ENCODE measurements at places on chromosomes 11 and 22.

DNA sequence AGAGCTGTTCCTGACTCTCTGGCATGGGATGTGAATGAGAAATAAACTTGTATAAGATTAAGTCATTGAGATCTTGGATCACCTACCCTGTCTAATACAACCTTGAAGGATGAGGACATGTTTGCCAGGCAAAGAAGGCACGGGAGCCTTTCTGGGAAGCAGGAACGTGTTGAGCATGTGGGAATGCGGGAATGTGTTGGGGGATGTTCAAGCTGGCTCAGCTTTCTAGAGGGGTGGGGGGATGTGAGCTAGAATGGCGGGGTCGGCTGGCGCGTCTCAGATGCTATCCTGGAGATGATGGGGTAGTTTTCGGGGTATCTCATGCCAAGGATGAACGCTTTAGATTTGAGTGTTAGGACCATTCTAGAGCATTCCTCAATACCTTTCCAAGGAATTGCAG is 227.1 kb downstream of the DSCAML1 start:
- H3K4me3 ChIP-seq: no peak overlapping the region
- no peaks in the 10 kb centered on the region for H3K36me3 ChIP-seq
- no peaks in the 10 kb centered on the region for H3K4me1 ChIP-seq
- no peak overlapping the region for H3K27ac ChIP-seq

- H3K27me3 ChIP-seq: no peaks in the 10 kb centered on the region
- H3K27ac ChIP-seq: no peak overlapping the region
- no peak for DNase-seq
- peaks cover 2% of the 10 kb centered on the region for H3K4me1 ChIP-seq
Measured at GRCh38 chr22:20395907-20396287, 1.9 kb downstream of the ZNF74 start.

GRCh38 chr11:27635567-27636037 is 64.7 kb downstream of the BDNF start:
- H3K4me3 ChIP-seq: no peak overlapping the region
- H3K27me3 ChIP-seq: no peaks in the 10 kb centered on the region
- H3K36me3 ChIP-seq: no peaks in the 10 kb centered on the region
- no peak overlapping the region for H3K27ac ChIP-seq
- no peaks in the 10 kb centered on the region for H3K4me1 ChIP-seq

DNA sequence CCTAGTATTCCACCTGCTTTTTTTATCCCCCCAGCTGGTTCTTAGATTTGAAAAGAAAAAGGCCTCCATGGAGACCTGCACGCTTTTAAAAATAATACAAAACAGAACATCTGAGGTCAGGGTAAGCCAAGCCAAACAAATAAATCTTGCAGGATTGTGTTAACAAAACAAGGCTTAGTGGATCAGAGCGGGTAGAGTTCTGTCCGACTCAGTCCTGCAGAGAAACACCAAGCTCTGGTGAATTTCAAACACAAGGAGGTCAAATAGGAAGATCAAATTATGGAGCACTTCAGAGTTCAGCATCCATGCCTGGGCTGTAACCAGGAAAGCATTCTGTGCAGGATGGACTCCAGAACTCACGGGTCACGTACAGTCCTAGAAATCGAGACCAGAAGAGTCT is 86.9 kb downstream of the SYN3 start:
- no peaks in the 10 kb centered on the region for H3K36me3 ChIP-seq
- H3K27ac ChIP-seq: no peak overlapping the region
- no peaks in the 10 kb centered on the region for H3K27me3 ChIP-seq
- H3K4me1 ChIP-seq: peaks cover 3% of the 10 kb centered on the region
- H3K4me3 ChIP-seq: no peak overlapping the region
- DNase-seq: no peak

Measured in aorta (tissue), 5 donors.